ENCODE measurements at places on chromosomes 3 and 15.

DNA sequence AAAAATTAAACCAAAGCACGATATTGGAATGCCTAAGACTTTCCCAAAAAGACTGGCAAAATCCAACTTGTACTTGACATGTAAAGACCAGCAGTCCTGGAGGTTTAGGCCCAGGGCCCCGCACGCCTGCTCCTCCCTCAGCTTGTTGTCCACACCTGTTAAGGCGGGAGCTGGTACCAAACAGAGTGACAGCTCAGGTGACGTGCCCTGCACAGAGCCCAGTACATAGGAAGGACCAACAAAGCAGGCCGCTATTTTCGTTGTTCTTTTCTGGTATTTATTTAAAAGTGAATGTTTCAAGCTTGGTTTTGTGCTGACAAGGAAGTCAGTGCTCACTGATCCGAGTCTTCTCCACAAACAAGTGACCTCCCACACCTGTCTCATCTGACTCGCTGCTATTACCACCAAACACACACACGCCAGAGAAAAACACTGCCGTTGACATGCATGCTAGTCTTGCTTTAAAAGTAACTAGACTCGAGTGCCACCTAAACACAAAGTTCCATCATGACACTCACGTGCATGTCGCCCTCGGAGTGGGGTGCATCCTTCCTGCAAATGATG is 50.2 kb downstream of the HERC2 start:
- no peak for DNase-seq

DNA sequence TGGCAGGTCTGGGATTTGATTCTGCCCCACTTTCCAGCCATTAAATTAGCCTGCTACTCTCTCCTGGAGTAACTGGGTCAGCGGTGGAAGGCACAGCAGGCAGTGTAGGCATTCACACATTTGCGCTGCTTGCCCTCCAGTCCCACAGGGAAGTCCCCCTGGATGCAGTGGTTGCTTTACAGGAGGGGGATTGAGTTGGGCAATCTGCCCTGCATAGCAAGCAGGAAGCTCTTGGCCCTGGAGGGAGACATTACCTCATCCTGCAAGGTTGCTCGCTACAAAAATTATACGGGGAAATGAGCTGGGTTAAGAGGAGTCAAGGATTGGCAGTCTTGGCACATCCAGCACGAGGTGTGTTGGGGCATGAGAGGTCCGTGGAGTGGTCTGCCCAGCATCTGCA is 14.8 kb downstream of the MCM2 start:
- DNase-seq = no peak

GRCh38 chr3:187520027-187520945 is 149.9 kb downstream of the SST start:
- DNase-seq = no peak

DNA sequence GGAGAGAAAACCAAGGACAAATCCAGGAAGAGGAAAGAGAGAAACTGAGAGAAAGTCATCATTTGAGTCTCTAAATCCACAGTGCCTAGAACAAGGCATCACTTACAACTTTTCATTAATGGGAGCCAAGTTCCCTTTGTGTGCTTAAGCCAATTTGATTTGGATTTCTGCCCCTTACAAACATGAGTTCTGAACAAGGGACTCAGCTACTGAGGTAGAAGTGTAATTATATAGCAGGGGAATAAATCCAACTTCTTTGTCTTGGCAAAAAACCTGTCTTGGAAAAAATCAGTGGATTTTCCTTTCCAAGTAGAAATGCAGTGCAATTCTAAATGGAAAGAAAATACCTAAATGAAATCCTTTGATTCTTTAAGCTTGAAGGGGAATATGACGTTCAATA is 307.2 kb upstream of the CNTN3 start:
- no peak for DNase-seq

- DNase-seq = no peak
These were observed 119.9 kb upstream of the FHIT start for GRCh38 chr3:61371123-61371522.

GRCh38 chr3:128052595-128053351 is 536 bp downstream of the SEC61A1 start:
- DNase-seq = no peak

DNA sequence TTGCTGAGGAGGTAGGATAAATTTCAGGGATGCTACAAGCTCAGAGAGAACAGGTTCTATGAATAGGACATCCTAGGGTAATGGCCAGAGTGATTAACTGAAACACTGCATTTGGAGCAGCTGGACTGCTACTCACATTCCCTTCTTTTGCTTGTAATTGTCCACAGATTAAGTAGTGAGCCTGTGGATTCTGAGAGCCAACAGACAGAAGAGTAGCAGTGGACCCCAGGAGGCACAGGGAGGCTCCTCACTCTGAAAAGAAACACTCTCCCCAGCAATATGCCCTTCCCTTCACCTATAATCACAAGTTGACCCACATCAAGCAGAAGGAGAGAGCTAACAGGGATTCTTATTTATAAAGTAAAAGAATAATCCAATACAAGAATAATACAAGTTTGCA is 10.6 kb upstream of the RFX7 start:
- DNase-seq = no peak

DNA sequence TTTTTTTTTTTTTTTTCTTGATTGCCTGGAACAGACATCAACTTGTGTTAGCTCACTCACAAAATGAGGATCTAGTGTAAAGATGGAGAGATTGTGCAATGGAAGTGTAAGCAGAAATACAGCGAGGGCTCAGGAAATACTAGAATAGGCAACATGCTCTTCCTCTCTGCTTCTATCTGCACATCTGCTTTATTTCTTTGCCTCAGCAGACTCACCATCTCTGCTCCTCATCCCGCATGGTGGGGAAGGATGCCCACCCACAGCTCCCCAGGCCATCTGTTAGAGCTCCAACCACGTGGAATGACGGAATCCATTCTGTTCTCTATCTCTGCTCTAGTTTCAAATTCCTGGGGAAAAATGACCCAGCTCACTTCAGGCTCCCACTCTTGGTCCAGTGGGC is 128.0 kb upstream of the ADAMTS9 start:
- no peak for DNase-seq

GRCh38 chr3:125121246-125122010 is 65.6 kb upstream of the HEG1 start:
- DNase-seq = no peak

DNA sequence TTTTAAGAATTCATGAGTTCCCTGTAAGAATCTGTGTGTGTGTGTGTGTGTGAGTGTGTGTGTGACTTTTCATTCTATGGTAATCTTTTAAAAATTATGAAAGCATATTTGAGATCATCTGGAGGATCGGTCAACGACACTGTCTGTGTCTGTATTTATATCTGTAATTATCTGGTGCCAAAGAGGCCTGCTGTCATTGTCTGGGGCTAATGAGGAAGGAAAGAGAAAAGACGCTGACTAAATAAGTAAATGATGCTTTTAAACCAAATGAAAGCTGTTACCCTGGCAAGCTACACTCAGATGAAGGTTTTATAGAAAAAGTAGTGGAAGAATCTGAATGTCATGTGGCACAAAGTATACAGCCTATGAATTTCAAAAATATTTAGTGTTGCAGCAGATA is 439.8 kb downstream of the RBMS3 start:
- DNase-seq = no peak

DNA sequence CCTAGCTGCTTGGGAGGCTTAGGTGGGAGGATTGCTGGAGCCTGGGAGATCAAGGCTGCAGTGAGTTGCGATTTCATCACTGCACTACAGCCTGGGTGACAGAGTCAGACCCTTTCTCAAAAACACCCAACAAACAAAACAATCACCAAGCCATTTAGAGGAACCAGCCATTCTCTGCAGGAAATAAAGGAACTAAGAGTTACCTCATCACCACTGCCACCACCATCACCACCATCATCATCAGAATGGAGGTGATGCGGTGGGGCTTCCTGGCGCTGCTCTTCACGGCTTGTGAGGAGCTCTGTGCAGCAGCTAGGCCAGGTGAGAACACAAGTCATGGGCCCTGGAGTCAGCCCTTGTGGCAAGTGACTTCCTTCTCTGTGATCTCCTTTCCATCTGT is 37.7 kb upstream of the KLHL25 start:
- DNase-seq = no peak

DNA sequence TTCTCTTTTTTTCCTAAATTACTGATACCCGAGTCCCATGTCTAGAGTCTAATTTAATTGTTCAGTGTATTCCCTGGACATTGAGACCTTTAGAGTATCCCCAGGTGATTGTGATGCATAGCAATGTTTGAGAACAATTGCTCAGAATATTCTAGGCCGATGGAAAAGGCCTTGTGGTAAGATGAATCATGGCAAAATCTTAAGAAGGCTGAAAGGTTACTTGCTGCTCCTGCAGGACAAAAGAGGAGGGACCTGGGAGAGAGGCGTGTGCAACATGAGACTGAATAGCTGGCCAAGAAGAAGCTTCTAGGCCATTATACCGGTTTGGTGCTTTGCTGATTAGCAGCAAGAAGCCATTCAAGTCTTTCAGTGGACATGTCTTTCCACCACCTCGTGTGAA is 256.6 kb downstream of the ROBO2 start:
- DNase-seq = no peak

GRCh38 chr3:134449951-134450350 is 35.8 kb downstream of the ANAPC13 start:
- no peak for DNase-seq

GRCh38 chr3:22475665-22476240 is 724.7 kb upstream of the ZNF385D start:
- DNase-seq = no peak

- DNase-seq = no peak
These were observed 277.3 kb upstream of the TLE3 start for GRCh38 chr15:70375006-70375431.

- no peak for DNase-seq
These were observed 53.7 kb downstream of the CD47 start for GRCh38 chr3:108036984-108037741.

DNA sequence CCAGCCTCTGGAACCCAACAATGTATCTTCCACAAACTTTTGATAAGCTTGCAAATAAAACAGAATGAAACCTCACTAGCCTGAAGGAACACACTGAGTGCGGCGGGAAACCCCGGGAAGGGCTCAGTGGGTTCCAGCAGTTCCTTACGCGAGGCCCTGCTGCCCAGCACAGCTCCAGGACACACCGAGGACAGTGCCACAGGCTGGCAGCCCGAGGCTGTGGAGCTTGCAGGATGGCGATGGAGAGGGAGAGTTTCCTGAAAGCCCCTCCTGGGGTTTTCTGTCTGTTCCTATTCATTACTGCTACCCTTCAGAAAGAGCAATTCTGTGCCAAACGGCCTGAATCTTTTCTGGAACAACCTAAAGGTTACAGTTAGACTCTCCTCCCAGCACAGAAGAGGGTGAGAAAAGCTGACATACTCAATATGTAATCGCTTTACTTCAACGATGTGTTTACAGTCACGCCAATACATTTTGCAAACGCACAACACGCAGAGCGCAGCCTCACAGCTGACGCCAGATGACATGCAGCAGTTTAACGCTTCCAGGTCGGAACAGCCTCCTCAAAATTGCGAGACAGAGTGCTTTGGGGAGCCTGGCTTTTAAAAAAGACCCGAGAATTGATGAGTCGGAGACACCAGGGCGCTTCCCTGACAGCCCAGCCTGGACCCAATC is 57.1 kb upstream of the RPL32 start:
- DNase-seq = no peak

DNA sequence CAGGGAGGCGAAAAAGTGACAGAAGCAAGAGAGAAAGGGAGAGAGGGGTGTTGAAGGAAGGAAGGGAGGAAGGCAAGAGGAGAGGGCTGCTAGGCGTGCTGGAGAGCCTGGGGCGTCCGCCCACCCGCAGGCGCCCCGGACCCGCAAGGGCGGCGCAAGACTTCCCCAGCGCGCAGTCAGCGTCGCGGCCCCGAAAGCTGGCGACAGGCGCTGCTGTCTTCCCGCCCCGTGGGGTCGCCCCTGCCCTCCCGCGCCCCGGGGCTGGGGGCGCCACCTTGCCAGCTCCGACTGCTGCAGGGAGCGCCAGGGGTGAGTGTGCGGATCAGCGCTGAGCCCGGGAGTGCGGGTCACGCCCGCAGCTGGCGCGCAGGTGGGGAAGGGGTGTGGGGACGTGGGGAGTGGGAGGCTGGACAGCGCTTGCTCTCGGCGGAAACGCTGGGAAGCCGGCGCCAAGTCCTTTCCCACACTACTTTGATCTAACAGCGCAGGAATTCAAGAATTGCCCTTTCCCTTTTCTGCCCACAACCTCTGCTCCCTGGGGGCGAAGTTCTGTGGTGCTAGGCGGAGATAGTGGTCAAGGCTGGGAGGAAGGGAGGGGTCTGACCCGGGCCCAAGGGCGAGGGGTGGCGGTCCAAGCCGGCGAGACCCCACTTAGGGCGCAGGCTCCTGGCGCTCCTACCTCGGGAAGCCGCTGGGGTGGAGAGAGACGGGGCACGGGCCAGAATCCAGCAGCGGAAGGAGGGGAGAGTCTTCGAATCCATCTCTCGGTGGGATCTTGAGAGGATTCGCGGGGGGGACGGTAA is 266.1 kb downstream of the CGGBP1 start:
- no peak for DNase-seq

DNA sequence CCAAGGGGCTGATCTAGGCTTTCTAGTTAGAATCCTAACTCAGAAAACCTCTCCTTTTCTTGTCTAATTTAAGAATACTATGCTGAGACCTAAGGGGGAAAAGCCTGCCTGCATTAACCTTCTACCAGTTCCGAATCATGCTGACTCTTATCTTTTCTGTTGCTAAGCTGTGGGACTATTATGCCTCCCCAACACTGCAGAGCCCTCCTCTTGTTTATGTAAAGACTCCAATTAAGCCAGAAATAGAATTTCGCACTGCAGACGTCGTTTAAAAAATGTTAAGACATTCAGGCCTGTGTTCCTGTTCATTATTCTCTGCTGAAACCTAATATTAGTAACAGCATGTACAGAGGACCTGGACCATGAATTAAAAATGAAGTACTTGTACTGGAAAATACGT is 310.6 kb upstream of the ATP11B start:
- DNase-seq = no peak

DNA sequence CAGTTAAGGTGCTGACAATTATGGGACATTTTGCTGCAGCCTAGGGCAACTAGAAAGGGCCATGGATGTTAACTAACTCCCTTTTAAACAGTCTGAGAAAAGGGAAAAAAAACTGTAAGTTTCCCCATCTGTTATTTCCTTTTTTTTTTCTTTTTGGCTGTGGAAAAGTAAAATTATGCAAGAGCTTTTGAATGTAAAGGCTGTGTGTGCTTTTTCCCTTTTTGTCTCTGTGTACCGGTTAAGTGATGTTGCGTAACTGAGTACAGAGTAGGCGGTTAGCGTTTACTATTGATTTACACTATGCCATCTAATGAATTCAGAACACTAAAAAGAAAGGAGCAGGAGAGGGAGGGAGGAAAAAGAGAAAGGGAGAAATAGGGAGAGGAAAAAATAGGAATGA is 403.6 kb downstream of the TIGIT start:
- no peak for DNase-seq

DNA sequence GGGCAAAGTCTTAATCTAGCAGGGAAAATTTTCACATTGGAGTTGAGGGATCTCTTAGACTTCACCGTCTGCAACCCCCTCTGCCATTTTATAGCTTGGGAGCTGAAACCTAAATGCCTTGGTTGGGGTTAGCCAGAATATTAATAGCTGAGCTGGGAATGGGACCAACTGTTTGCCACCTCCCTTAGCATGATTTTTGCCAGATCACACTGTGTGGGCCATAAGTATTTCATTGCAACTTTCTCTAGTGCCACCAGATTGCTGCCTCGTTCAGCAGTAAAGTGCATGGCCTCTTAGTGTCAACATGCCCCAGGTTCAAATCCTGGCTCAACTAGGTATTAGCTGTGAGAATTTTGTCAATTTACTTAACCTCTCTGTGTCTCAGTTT is 55.9 kb upstream of the ABHD17C start:
- no peak for DNase-seq
